ENCODE measurements at places on chromosomes 11 and 22. TPM values are rescaled to one million over a fixed set of nuclear protein-coding genes. Genes with fewer than 3 reads are reported as not detected.

Gene MRGPRF
- total RNA-seq = 33.6 TPM

Gene KRTAP5-7
- 0.11 TPM for total RNA-seq

Gene PAMR1
- total RNA-seq = 512 TPM

Gene WT1
- total RNA-seq = 6.9 TPM

Gene SLC37A4
- total RNA-seq = 13.7 TPM

Gene OR4X2
- total RNA-seq = not detected

Gene SLC35F2
- total RNA-seq = 22.9 TPM

Gene GALNT18
- total RNA-seq = 7.5 TPM

Gene POU2AF2
- total RNA-seq = not detected

Gene SMTNL1
- total RNA-seq = not detected

Gene SMC1B
- under 0.01 TPM for total RNA-seq

Gene RASD2
- total RNA-seq = under 0.01 TPM

Gene ROBO4
- 3.0 TPM for total RNA-seq

Gene TMEM132A
- 48.5 TPM for total RNA-seq

Gene VPREB3
- total RNA-seq = not detected

Gene PTPRCAP
- total RNA-seq = 0.44 TPM

Gene FOSL1
- total RNA-seq = 63.9 TPM

Gene DAGLA
- 3.8 TPM for total RNA-seq

Gene TH
- total RNA-seq = not detected

Gene MRGPRE
- not detected for total RNA-seq

Gene IFITM1
- 23.9 TPM for total RNA-seq

Gene TMEM45B
- not detected for total RNA-seq

Gene PIM3
- total RNA-seq = 59.5 TPM

Gene APOBEC3H
- not detected for total RNA-seq

Gene MCM5
- total RNA-seq = 37.2 TPM

Gene FIBP
- 185 TPM for total RNA-seq

Gene CRYBB3
- total RNA-seq = not detected

Gene P2RY6
- 0.12 TPM for total RNA-seq

Gene SESN3
- 10.6 TPM for total RNA-seq

Gene CHRNA10
- 0.66 TPM for total RNA-seq

Gene CALCA
- total RNA-seq = not detected

Gene FGF19
- total RNA-seq = not detected

Gene BTG4
- not detected for total RNA-seq

Gene MEI1
- 2.1 TPM for total RNA-seq

Gene CNGA4
- under 0.01 TPM for total RNA-seq

Gene CSRP3
- total RNA-seq = not detected

Gene LRRC10B
- not detected for total RNA-seq

Gene GNAZ
- 11.6 TPM for total RNA-seq

Gene CDKN1C
- 13.7 TPM for total RNA-seq

Gene LINC01488
- total RNA-seq = not detected

Gene GGT1
- total RNA-seq = 1.8 TPM

Gene RAB38
- 3.4 TPM for total RNA-seq

Gene HEPHL1
- total RNA-seq = 0.11 TPM

Gene CRYBB2
- not detected for total RNA-seq

Gene RAB39A
- total RNA-seq = not detected

Gene MMP8
- 0.11 TPM for total RNA-seq

Gene ACTN3
- total RNA-seq = under 0.01 TPM

Gene OVCH2
- total RNA-seq = not detected

Gene VPREB1
- total RNA-seq = not detected

Data from uterine smooth muscle cell (primary cell).